ENCODE measurements at places on chromosomes 12 and 14.

GRCh38 chr14:75143761-75144527 is 17.1 kb upstream of the NEK9 start:
- DNase-seq = no peak

DNA sequence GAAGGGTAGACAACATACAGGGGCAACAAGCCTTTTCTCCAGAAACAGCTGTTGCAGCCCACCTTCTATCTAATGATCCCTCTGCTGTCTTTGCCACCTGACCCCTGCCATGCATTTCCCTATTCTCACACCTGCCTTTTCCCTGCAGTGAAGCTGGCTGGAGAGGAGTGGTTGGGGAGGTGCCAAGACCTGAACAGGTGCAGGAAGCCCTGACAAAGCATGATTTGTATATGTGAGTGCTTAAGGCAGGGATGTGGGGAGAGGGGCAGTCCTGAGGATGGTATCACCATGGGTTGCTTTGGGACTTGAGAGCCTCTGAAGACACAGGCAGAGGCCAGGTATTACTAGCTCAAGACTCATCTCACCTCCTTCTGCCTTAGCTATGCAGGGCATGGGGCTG is 2.9 kb upstream of the PFDN5 start:
- no peak for DNase-seq

GRCh38 chr12:123992118-123992825 is 19.3 kb downstream of the ZNF664 start:
- no peak for DNase-seq

- DNase-seq = no peak
Observed at GRCh38 chr12:52655720-52656124, 3.7 kb upstream of the KRT2 start.

DNA sequence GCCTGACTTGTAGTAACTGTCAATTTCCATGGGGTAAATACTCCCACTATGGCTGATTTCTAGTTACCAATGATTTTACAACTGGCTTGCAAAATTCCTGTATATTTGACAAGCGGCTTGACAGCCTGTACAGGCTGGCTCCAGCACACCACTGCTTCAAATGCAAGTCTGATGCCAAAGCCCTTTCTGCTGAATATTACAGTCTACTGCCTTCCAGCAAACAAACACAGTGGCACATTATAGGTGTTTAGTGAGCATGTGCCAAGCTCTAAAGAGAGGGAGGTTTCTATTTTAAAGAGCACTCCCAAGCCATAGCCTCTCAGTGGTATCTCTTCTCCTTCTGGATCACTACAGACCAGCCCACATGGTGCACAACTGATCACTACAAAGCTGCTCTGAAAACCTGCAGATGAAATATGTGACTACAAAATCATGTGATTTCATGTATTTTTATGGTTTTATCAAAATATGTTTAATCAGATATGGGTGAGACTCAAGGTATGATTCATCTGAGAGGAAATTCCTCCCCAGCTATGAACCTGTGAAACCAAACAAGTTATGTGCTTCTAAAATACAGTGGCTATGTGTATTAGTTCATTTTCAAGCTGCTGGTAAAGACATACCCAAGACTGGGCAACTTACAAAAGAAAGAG is 101.5 kb downstream of the RPAP3 start:
- peak; percentile 33 for DNase-seq

DNA sequence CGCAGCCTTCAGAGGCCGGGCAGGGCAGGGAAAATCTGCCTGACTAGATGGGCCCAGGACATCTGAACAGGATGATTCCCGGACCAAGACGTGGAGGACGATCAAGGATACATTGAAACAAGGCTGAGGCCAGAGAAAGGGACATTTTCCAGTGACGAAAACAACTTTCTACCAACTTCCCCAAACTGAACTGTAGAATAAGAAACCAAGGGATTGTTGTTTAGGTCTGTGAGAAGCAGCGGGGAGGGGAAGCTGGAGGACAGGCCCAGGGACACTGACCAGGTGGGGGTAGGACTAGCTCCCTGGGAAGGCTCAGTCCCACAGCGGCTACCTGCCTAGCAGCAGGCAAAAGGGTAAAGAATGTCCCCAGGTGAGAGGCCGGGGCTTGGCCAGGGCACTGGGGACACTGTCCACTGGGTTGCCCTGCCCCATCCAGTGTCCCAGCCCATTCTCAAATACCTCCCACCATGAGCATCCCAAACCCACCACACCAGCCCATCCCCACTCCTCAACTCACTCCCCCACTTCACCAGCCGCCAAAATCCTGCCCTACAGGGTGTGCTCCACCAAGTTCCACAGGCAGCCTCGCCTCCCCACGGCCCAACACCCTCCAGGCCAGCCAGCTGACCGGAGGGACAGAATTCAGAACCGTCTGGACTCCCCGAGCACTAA is 995 bp downstream of the TNFRSF1A start:
- no peak for DNase-seq

DNA sequence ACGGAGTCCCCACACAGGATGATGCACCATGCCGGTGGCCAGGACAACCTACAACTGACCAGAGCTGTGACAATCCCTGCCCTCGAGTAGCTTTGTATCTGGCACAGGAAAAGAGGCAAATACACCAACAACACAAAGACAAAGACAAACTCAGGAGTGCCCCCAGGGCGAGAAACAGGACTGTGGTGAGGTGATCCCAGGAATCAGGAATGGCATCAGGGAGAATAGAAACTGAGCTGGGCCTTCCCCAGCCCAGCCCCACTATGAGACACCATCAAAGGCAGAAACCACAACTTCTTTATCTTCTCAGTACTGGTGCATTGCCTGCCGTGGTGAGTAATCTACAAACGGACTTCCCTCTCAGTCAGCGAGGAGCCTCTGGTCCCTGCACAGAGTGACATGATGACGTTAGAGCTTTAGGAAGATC is 157.7 kb downstream of the TTC7B start:
- peak; percentile 86 for DNase-seq

- DNase-seq = no peak
Observed at GRCh38 chr12:120168337-120168736, 26.2 kb downstream of the GCN1 start.

- no peak for DNase-seq
Observed at GRCh38 chr14:104692939-104693315, 3.5 kb downstream of the INF2 start.

- no peak for DNase-seq
Observed at GRCh38 chr12:81639196-81639595, 120.0 kb downstream of the PPFIA2 start.

DNA sequence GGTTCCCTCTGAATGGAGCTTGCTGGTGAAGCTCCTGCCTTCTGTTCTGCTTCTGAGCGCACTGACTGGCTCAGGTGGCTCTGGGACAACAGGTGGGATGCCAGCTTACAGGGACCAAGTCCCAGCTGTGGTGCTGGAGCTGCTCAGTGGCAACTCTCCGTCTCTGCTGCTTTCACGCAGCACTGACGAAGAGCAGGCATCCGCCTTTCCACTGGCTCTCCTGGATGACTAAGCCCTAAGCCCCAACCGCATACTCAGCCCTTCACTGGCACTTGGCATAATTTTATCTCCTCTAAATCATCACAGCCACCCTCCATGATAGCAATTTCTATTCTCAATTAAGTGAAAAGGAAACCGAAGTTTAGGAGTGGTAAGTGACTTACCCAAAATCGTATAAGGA is 3.7 kb upstream of the RTL1 start:
- DNase-seq = peak; percentile 24

- no peak for DNase-seq
Observed at GRCh38 chr14:55592436-55592835, 12.4 kb downstream of the KTN1 start.

DNA sequence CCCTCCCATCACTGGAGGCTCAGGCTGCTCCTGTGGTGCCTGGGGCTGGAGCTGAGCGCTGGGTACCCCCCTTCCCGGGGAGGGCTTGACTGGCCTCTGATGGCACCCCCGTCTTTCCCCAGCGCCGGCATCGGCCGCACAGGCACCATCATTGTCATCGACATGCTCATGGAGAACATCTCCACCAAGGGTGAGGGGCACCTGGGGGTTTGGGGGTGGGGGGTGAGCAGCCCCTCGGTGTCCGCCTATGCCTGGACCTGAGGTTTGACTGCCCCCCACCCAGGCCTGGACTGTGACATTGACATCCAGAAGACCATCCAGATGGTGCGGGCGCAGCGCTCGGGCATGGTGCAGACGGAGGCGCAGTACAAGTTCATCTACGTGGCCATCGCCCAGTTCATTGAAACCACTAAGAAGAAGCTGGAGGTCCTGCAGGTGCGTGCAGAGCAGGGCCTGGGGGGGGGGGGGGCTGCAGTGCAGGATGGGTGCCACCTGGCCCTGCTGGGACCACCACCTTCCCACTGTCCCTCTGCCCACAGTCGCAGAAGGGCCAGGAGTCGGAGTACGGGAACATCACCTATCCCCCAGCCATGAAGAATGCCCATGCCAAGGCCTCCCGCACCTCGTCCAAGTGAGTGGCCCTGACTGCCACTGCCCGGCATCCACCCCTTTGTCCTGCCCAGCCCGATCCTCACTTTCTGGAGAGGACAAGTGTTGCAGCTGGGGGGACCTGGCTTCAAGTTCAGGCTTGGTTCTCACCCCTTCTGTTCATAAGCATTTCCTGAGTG is 8.8 kb downstream of the PTPN6 start:
- no peak for DNase-seq

- DNase-seq = no peak
Observed at GRCh38 chr14:24849471-24849870, 200.5 kb downstream of the STXBP6 start.

- no peak for DNase-seq
Observed at GRCh38 chr12:44637875-44638274, 238.2 kb downstream of the NELL2 start.

GRCh38 chr14:42523666-42524065 is 917.0 kb downstream of the LRFN5 start:
- peak; percentile 9 for DNase-seq

GRCh38 chr12:119649202-119649808 is 18.6 kb upstream of the PRKAB1 start:
- DNase-seq = peak; percentile 12

- DNase-seq = no peak
Observed at GRCh38 chr12:11949738-11950411, 120.9 kb upstream of the BCL2L14 start.

DNA sequence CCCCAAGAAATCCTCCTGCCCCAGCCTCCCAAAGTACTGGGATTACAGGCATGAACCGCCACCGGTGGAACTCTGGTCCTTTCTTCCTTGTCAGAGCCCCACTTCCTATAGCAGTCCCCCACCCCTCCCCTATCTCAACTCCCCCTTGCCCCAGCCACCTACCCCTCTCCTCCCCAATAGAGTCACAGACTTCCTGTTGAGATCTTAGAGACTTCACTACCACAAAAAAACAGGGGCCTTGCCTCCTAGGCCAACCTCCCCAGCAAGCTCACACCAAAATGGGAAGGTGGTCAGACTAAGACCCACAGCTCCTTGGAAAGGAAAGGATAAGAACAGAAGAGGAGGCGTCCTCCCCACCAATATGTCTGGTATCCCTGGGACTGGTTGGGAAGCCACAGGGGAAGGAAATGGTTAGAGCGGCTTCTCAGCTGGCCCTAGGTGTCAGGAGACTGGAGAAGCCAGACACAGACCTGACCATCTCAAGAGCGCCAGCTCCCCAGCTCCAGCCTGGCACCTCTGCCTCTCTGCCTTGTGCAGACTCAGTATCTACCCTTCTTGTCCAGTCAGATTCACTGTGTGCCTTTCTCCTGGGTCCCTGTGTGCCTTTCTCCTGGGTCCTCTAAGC is 8.5 kb downstream of the ITGB7 start:
- DNase-seq = no peak

GRCh38 chr14:90382491-90383125 is 14.2 kb upstream of the CALM1 start:
- DNase-seq = peak; percentile 69

- DNase-seq = no peak
Observed at GRCh38 chr12:39319180-39319579, 123.7 kb downstream of the KIF21A start.

- DNase-seq = no peak
Observed at GRCh38 chr12:41103614-41104013, 84.5 kb upstream of the PDZRN4 start.
